Stimulated activated CD8-positive, alpha-beta memory T cell treated with anti-CD3 and anti-CD28 coated beads, Interleukin-4, amount 100 ng/mL, for 4 hours (primary cell): ENCODE measurements at places on chromosomes 5 and 9.

- no peak for DNase-seq
Observed at GRCh38 chr9:18824095-18824666, 208.8 kb downstream of the SAXO1 start.

DNA sequence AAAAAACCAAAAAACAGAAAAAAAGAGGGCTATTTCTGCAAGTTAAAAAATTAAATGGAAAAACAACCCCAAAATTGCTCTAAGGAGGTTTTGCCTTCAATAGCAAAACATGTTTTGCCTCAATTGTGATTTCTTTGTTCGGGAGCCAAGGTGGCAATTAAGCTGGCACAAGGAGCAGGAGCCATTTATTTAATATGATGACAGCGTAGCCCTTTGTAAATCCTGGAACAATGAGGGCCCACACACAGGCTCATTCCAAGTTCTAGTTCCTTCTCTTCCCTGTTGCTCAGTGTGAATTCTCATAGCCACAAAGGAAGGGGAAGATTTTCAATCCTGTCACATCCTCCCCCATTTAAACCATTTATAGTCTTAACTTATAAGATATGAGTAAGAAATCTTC, 353.2 kb downstream of the PDE4D start:
- DNase-seq: no peak

DNA sequence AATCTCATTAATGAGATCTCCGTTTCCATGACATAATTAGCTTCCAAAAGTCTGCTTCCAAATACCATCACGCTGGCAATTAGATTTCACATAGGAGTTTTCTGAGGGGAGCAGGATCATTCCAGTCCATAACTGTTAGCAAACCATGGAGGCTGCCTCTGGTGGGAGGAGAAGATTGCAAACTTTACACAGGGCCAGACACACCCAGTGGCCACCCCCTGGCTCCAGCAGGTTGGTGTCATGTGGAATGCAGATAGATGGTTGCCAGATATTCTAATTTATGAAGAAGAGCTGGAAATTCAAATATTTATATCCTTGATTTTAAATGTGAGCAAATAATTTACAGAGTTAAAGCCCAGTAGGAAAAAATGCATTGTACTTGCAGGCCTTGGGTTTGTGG, 164.2 kb downstream of the ICE1 start:
- DNase-seq: no peak

GRCh38 chr5:79829260-79829659, 139.6 kb downstream of the CMYA5 start:
- no peak for DNase-seq

DNA sequence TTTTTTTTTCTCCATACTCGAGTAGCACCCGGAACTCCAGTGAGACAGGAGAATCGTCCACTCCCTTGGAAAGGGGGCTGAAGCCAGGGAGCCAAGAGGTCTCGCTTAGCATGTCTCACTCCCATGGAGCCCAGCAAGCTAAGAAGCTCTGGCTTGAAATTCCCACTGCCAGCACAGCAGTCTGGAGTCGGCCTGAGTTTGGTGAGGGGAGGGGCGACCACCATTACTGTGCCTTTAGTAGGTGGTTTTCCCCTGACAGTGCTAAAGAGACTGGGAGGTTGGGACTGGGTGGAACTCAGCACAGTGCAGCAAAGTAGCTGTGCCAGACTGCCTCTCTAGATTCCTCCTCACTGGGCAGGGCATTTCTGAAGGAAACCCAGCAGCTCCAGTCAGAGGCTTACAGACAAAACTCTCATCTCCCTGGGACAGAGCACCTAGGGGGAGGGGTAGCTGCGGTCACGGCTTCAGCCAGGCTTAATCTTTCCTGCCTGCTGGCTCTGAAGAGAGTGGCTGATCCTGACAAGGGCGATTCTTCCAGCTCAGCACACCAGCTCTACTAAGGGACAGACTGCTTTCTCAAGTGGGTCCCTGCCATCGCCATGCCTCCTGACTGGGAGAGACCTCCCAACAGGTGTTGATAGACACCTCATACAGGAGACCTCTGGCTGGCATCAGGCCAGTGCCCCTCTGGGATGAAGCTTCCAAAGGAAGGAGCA, 414.5 kb upstream of the ZNF608 start:
- DNase-seq: no peak

DNA sequence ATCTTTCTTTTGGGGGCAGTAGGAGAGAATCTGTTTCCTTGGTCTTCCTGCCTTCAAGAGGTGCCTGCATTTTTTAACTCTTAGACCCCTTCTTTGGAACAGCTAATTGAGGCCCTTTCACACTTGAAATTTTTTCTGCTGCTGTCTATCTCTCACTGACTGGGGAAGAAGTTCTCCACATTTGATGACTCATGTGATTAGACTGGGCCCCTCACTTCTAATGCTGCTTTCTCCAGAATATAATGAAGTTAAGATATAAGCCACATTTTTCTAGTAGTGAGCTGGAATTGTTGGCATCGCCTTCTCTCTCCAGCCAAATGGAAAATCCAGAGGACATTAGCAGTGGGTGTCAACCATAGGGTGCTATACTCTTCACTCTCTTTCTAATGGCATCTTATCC, 12.4 kb downstream of the ZNF474 start:
- no peak for DNase-seq
